ENCODE measurements at places on chromosomes 1 and 21.

DNA sequence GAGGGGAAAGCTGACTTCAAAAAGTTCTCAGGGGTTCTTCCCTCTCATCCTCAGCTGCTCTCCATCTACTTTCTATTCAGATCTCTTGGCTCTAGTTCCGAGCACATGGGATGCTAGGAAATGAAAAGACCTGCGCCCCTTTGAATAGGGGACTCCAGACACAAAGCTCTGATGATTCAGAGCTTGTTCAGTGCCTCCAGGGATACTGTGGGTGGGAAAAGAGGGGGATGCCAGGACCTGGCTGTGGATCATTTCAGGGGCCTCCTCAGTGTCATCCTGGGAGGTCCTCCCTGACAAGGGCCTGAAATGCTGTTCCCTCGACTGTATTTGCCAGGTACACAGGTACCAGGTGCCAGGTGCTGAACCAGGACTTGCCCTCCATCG, 943 bp upstream of the KIAA0040 start:
- no peak for DNase-seq

DNA sequence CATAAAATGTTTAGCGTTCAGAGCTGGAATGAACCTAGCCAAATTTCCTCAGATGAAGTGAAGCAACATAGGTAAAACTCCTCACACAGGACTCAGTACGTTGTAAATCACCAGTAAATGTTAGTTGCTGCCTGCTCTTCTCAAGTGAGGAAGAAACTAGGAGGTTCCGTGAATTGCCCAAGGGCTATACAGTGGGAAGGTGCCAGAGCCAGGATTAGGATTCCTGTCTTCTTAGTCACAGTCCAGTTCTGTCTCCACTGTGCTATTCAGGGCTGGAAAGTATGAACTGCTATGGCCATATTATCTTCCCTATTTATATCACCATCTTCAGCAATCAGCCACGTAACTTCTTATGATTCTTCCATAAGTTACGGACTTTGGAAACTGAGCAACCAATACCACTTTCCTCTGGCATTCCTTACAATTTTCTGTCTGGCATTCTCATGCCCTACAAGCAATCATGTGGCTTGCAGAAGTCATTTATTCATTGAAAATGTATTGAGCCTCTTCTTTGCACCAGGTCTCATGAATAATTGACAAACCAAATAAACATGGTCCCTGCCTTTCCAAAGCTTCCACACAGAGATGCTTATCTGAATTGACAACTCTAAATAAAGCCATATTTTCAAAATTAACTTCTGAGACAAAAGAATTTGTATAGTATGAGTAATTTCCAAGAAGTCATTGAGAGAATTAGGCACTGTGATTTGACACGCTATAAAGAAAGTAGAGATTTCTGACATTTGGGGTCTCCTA, 271.6 kb upstream of the SGIP1 start:
- no peak for DNase-seq

DNA sequence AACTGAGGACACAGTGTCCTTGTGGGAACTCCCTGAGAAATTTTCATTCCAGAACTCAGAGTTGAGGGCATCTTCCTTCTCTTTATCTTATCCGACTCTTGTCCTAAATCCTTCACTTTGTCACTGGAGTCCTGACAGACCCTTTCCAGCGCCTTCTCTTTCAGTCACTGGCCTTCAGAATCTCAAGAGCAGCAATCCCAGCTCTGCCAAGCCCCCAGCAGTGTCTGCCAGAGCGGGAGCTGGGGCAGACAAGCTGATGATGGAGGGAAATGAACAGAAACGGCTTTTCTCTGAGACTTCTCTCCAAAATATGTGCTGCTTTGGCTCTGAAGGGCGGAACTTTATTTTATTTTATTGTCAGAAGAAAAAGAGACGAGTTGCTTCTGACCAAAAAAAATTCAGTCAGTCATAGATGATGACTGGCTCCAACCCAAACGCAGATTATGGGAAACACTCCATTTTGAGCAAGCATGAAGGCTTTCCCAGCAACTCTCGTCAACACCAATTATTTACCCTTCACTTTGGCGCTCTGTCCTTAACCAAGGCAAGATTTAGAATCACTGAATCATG, 32.2 kb downstream of the MIS18A start:
- DNase-seq: no peak

GRCh38 chr1:66336641-66336990, 197.3 kb upstream of the SGIP1 start:
- DNase-seq: no peak

DNA sequence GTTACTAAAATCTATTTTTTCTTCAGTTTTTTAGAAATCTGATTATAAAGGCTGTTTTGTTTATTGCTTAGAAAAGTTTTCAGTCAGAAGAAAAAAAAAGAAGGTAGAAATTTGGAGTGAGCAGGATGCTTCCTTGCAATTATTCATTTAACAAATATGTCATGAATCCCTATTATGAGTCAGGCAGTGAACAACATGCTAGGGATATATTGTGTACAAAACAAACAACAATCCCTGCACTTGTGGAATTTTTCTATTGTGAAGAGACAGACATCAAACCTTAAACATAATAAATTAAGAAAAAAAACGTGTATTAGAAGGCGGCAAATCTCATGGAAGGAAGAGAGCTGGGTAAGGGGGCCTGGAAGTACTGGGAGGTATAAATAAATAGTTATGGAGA, 664.1 kb upstream of the CAMK1G start:
- no peak for DNase-seq

GRCh38 chr1:116921301-116921885, 11.7 kb downstream of the PTGFRN start:
- DNase-seq: no peak

- DNase-seq: no peak
These were observed 163.2 kb downstream of the SNX7 start for GRCh38 chr1:98824736-98825135.

- no peak for DNase-seq
These were observed 67.8 kb upstream of the UBE2U start for GRCh38 chr1:64135462-64136223.

DNA sequence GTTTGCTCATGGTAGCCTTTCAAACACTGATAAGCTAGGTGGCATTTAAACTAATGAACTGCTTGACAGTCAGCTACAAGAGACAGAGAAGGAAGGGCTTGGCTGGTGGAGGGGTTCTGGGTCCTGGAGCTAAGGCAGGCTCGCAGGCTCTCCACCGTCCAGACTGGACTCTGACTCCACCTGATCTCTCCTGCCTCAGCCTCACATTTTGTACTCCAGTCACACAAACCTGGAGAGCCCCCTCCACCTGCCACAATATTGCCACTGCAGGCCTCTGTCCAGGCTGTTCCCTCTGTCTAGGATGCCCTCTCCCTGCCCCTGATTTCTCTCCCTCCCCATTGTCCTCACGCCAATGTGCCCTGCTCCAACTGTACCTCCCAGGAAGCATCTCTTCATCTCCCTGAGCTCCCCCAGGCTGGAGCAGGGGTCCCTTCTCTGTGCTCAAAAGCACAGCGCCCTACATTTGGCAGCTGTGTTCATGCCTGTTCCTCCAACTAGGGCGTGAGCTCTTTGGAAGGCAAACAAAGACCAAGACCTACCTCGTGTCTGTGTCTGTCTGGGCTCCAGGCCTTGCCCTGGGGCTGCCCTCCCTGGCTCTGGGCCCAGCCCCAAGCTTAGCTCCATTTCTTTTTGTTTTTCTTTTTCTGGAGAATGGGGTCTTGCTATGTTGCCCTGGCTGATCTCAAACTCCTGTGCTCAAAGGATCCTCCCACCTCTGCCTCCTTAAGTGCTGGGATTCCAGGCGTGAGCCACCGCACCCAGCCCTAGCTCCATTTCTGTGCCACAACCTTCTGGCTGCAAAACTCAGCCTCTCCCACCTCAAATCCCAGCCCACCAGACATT, 2.9 kb downstream of the TIE1 start:
- no peak for DNase-seq

DNA sequence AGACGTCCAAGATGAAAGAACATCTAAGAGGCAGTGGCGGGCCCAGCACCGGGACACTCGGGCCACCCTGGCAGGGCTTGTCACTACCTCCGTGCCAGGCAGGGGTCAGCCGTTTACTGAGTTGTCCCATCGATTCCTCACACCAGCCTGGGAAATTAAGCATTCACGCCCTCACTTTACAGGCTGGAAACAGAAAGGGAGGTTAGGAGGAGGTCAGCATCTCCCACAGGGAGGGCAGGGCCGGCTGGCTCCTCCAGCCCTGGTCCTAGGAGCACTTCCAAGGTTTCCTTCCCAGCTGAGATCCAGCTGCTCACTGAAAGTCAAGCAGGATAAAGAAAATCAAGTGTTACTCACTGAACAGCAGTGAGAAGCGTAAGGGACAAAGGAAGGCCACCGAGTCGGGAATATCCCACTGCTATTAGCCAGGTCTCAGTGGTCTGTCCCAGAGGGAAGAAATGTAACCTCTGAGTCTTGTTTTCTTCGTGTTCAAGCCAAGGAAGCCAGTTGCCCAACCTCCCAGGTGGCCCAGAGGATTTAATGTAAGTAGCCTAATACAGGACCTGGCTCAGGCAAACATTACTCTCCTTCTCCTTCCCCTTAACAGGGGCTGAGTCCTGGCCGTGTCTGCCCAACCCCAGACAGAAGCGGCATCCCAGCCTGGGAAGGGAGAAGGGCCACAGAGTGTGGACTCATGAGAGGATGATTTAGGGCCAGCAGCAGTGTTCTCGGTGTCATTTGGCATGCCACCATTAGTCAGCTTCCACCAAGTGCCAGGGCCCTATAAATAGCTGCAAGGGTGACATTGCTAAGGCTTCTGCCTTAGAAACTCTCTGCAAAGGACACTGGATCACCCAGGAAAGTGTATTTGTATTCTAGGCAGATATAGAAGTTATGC, 203.1 kb upstream of the GALNT2 start:
- DNase-seq: no peak

DNA sequence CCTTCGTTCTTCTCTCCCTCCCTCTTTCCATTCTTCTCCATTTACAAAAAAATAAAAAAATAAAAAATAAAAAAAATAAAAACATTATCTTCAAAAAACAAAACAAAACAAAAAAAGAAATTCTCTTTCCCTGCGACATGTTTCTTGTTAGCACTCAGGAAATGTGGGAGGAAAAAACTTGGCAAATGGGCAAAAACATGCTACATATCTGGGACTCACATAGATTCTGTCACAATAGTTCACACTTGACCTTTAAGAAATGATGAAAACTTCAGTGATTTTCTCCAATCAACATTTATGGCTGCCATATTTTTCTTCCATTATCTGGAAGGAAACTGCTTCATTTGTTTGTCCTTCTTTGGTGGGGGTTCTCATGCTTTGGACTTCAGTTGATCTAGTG, 109.3 kb downstream of the PRKAB2 start:
- no peak for DNase-seq

DNA sequence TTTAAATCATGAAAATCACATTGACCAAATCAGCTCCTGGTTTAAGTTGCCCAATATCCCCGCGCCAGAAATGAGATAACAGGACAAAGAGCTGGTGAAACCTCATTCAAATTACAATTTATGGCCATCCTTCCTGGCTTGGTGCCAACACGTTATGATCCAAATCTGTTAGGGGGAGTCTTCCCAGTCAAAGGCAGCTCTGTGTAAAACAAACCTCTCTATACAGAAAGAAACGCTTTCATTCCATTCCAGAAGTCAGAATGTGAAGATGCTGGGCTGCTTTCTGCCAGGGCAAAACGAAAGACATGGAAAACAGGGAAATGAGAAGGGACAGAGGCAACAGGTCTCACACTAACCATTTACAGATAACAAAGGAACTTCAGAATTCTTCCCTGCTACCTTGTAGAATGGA, 53.5 kb upstream of the TIAM1 start:
- no peak for DNase-seq

All from stimulated activated CD4-positive, alpha-beta T cell treated with anti-CD3 and anti-CD28 coated beads, Interleukin-15, amount 100 ng/mL, for 24 hours (primary cell).